CD4-positive, alpha-beta memory T cell (primary cell): ENCODE measurements at places on chromosomes 5 and 9. TPM values are rescaled to one million over a fixed set of nuclear protein-coding genes. Genes with fewer than 3 reads are reported as not detected.

DNA sequence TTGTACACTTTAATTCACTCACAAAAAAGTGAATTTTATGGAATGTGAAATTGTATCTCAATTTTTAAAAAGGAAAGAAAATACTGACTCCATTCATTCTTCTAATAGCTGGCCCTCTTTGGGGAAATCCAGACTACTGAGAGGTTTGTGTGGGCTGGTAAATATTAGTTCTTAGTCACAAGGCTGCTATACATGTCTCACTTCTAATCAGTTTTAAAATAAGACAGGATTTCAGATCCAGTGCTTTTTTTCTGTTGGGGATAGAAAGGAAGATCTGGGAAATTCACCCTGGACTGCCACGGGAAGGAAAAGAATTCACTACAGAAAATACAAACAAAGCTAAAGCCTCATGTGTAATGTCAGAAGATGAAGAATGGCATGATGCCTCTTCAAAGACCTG is 32.7 kb upstream of the ADAMTSL1 start:
- no peak for DNase-seq

- DNase-seq = no peak
These were observed 204.7 kb upstream of the RFX3 start for GRCh38 chr9:3730511-3730922.

DNA sequence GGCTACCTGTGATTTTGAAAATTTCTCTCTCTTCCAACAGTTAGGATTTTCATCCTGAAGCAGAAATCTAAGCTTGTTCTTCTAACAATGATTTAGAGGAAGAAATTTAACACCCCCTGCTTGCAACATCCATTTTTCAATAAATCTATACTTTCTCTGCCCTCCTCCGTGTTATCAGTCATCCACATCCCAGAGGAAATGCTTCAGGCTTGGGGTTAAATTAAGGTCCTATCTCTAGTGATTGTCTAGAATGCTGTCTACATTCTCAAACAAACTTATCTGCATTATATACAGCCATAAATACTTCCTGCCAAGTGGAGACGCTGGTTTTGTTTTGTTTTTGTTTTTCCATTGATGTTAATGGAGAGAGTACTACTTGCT is 371.0 kb downstream of the CSNK1G3 start:
- DNase-seq = no peak

GRCh38 chr5:56827049-56827448 is 11.7 kb downstream of the MAP3K1 start:
- no peak for DNase-seq

GAPVD1 gene
- polyA plus RNA-seq = 45.6 TPM
